ENCODE measurements at places on chromosomes 12 and 14. TPM values are rescaled to one million over a fixed set of nuclear protein-coding genes. Genes with fewer than 3 reads are reported as not detected.

Gene GUCY2C
- 0.11 TPM for total RNA-seq

Gene RAB35
- 29.1 TPM for total RNA-seq

Gene ABCB9
- total RNA-seq = 11.8 TPM

Gene KRT86
- total RNA-seq = not detected

Gene RNFT2
- 3.3 TPM for total RNA-seq

Gene NCAPD2
- total RNA-seq = 56.4 TPM

Gene MYL2
- not detected for total RNA-seq

Gene TRIAP1
- total RNA-seq = 39.3 TPM

Gene KRT3
- total RNA-seq = not detected
